ENCODE measurements at places on chromosomes 3 and 15. TPM values are rescaled to one million over a fixed set of nuclear protein-coding genes. Genes with fewer than 3 reads are reported as not detected.

DNA sequence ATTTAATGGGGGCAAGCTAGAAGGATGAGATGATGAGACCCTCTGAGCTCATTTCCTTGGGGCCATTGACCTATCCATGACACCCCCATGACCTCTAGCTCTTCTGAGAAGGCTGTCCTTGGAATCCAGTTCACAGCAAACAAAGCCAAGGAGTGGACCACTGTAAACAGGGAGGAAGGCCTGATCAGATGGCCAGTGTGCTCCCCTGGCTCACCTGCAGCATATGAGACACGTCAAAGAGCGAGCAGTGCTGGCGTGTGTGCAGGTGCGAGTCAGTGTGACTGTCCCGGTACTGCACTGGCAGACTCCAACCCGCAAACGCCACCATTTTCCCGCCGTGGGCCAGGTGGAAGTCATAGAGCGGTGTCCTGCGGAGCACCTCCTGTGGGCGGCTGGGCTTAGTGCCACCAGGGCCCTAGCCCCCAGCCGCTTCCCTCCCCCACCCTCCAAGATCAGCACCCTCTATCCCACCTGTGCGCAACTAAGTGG lies 339 bp downstream of the AMT start:
- no peak for DNase-seq

The DOCK3 gene
- total RNA-seq: 3.9 TPM

GRCh38 chr3:54358969-54359694 lies 236.8 kb downstream of the CACNA2D3 start:
- DNase-seq: peak; percentile 75

The C3orf85 gene
- total RNA-seq: not detected

The MASP1 gene
- total RNA-seq: 214 TPM
